ENCODE measurements at places on chromosomes 16 and 17.
A peak's percentile ranks its signal among the peaks of the same experiment; 100 is the strongest.

- no peak for DNase-seq
Measured at GRCh38 chr17:9038380-9038779, 17.1 kb downstream of the NTN1 start.

- no peak for DNase-seq
Measured at GRCh38 chr16:66511602-66512271, 38.2 kb downstream of the TK2 start.

- no peak for DNase-seq
Measured at GRCh38 chr17:72467841-72468653, 347.2 kb downstream of the SOX9 start.

- no peak for DNase-seq
Measured at GRCh38 chr17:78539781-78540180, 37.4 kb downstream of the DNAH17 start.

DNA sequence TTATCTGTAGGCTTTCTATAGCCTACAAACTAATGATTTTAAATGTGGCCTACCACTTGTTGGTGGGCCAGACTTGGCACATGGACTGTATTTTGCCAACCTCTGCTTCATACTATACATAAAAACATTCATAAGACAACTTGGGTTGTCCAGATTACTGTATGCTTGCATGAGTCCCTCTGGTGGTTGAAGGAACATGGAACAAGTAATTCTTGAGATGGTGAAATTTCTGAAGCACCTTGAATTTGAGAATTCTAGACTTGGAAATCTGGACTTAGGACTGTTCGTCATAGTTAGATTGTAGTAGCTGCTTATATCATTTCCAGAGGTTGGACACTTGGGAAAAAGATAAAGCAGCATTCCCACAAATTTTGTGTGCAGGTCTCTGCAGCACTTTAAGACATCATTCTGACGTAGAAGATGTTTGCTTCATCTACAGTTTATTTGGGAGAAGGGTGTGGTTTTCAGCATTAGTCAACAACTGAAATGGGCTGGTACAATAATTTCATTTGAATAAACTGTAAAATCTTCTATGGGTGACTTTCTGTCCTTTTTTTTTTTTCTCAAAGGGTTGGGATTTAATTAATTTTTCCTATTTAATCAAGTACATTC is 31.2 kb downstream of the NFATC3 start:
- DNase-seq, result no peak

GRCh38 chr16:15765880-15766279 is 90.9 kb downstream of the MYH11 start:
- no peak for DNase-seq

DNA sequence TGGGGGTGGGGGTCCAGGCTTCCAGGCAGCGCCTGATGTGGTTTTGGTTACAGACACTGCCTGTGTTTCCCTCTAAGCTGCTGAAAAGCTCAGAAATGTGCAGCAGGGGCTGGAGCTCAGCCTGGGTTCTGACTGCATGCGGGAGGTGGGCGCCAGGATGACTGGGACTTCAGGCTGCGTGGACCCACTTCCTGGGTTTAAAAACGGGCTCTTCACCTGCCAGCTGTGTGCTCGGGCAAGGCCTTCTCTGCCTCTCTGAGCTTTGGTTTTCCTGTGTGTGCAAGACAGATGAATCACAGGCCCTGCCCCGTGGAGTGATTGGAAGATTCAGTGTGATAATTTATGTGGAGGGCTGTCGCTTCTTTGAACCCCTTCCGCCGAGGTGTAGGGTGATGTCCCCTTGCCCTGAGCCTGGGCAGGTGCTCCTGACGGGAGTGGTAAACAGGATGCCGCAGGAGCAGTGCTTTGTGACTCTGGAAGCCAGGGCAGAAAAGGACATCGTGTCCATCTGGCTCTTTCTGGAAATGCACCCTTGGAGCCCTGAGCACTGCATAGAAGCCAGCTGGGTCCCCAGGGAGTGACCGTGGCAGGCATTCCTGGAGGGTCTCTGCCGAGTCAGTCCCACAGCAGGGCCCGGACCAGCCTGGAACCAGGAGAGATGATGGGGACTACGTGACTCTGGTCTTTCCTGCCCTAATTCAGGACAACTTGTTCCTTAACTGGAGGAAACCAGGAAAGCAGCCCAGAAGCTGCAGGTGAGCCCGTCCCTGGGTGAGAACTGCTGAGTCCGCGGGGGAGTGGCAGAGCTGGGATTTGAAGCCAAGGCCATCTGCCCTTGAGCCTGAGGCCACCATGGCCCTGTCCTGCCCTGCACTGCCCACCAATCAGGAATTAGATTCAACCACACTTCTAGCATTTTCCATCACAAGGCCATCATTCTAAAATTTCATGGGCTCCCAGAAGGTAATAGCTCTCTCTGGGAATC is 28.5 kb upstream of the SLC7A5 start:
- DNase-seq, result no peak

GRCh38 chr17:82231562-82232321 is 2.9 kb downstream of the SLC16A3 start:
- no peak for DNase-seq

- no peak for DNase-seq
Measured at GRCh38 chr17:31508288-31509094, 117.0 kb downstream of the RAB11FIP4 start.

DNA sequence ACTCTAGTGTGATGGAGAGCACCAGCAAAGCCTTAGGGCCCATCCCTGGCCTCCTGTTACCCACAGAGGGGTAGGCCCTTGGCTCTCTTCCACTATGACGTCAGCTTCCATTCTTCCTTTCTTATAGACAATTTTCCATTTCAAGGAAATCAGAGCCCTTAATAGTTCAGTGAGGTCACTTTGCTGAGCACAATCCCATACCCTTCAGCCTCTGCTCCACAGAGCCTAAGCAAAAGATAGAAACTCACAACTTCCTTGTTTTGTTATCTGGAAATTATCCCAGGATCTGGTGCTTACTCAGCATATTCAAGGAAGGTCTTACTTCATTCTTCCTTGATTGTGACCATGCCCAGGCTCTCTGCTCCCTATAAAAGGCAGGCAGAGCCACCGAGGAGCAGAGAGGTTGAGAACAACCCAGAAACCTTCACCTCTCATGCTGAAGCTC is at the start of gene CCL8:
TSS of gene CCL8 (plus strand) at position 397 of the 445 bp plus-strand sequence. CDS start 67 bp downstream, outside the sequence.
- DNase-seq, result no peak

- DNase-seq, result no peak
Measured at GRCh38 chr17:28812748-28813377, 29.7 kb downstream of the FAM222B start.

GRCh38 chr16:2475413-2476344 is 752 bp downstream of the TBC1D24 start:
- DNase-seq, result no peak

DNA sequence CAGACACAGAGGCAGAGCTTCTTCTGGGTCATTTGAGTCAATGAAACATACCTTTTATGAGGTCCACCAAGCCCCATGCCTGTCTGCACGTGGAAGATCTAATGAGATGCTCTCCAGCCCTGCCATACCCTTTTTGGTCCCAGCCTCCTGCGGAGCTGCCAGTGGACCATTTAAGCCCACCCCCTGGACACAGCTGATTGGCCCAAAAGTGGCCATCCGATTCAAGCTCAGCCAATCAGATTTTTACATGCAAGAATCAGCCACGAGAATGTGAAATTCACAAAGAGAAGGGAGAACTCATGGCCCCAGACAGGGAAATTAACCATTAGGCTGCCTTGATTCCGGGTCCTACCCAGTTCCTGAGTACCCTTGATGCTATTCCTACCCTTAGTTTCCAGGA is 231.0 kb upstream of the EEF2KMT start:
- DNase-seq, result no peak

DNA sequence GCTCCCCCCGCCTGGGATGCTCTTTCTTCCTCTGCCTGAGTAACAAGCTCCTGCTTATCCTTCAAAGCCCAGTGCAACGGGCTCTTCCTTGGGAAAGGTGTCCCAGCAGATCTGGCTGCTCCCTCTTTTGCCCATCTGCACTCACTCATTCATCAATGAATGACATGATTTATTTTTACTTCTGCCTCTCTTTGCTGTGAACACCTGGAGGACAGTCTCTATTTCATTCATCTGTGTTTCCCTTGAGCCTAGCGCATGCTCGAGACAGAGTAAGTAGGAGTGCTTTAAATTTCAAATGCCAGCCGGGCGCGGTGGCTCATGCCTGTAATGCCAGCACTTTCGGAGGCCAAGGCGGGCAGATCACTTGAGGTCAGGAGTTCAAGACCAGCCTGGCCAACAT is 22.0 kb upstream of the GINS2 start:
- DNase-seq, result no peak

- no peak for DNase-seq
Measured at GRCh38 chr16:178668-179015, 1.6 kb upstream of the HBQ1 start.

GRCh38 chr16:73033271-73033998 is 14.5 kb downstream of the ZFHX3 start:
- no peak for DNase-seq

DNA sequence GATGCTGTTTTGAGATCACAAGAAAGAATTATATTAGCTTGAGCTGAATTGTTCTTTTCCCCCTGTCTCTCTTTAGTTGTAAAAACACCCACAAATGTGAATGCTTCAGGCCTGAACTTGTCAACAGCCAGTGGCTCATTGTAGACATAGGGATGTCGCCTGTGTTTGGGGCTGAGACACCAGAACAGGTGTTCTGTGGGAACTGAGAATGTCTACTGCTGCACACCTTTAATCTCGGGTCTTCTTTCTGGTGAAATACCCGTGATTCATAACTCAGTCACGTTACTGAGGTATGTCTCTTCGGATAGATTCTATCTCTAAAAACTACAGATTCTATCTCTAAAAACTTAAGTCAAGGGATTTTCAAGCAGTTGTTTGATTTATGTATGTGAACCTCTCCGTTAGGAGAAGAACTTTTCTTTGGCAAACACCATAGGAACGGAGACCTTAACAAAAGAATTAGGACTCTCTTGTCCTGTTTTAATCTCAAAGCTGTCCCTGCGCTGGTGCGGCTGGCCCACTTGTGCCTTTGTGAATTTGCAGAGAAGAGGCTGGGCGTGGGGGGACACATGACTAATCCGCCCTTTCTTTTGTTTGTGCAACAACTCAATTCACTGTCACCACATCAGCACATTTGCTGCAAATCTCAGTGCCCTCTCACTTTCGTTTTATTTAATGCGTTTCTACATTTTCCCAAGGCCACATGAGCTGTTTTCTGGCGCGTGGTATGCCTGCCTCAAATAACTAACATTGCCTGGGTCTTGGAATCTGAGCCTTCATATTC is 643.0 kb downstream of the MAF start:
- DNase-seq, result no peak

DNA sequence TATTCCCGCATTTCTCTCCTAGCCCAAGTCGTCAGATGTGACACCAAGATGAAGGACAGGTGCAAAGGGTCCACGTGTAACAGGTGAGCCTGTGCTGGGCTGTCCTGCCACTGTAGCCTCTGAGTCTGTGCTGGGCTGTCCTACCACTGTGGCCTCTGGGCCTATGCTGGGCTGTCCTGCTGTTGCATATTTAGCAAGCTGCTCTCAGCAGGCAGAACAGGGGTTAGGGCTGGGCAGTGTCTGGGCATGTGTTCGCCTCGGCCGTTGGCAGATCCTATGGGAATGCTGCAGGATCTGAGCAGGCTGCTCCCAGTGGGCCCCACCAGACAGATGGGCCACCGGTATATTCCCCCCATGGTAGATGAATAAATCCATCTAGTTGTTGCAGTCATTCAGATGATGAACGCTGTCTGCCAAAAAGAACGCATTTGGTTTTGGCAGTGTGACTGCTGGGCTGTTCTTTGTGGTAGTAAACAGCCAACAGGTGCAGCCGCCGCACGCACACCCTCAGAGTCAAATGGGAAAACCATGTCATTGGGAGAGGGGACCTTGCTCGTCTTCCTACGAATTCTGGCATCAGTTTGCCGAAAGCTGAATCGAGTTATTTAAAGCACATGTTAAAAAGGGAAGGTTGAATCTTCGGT is 49.2 kb downstream of the CRISPLD2 start:
- no peak for DNase-seq

DNA sequence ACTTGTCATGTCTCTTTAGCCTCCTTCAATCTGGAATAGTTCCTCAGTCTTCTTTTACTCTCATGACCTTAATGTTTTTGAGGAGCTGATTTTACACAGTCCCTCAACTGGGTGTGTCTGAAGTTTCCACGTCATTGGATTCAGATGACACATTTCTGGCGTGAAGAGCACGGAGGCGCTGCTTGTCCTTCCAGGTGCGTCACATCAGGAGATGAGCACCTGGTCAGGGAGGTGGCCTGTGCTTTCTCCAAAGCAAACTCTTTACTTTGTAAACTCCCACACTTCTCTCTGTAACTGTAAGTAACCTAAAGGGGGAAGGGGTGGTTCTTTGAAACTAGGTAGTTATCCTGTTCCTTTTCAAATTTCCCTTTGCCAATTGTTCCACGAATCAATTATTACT is 52.5 kb upstream of the MNT start:
- no peak for DNase-seq

- no peak for DNase-seq
Measured at GRCh38 chr16:50938932-50939331, 197.0 kb downstream of the CYLD start.

GRCh38 chr17:56536766-56537165 is 56.7 kb upstream of the NOG start:
- DNase-seq, result no peak

DNA sequence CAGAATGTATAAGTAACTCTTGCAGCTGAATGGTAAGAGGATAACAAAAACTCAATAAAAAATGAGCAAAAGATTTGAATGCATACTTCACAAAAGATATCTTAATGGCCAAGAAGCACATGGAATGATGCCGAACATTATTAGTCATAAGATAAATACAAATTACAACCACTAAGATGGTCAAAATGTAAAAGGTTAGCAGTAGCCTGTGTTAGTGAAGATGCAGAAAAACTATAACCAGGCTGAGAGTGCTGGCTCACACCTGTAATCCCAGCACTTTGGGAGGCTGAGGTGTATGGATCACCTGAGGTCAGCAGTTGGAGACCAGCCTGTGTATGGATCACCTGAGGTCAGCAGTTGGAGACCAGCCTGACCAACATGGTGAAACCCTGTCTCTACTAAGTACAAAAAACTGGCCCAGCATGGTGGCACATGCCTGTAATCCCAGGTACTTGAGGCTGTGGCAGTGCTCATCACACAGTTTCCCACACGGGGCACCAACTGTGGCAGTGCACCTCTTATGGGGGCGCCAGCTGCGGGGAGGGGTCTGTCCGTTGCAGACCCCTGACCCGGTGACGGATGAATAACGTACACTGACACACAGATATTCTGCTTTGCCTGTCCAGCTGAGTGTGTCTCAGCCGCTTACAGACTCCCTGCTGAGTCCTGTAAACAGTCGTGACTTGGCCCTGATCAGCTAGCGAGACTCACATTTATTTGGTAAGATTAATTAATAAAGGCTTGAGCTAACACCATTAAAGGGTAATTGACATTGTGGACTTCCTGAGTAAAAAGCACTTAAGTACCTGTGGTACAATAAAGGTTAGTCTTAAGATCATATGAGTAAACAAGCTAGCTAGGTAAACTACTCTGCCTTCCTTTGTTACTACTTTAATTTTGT is 45.7 kb upstream of the FAM20A start:
- DNase-seq, result no peak

- no peak for DNase-seq
Measured at GRCh38 chr16:873243-873661, 72.7 kb upstream of the GNG13 start.

GRCh38 chr17:72427761-72428109 is 306.9 kb downstream of the SOX9 start:
- no peak for DNase-seq

- peak; percentile 39 for DNase-seq
Measured at GRCh38 chr16:28291651-28292626, at the start of gene SBK1. Gene SBK1, plus strand, starts transcription at chr16:28292525. Its CDS starts 24,867 bp downstream, at chr16:28317392.
